Gastroesophageal sphincter (tissue), 4 donors: ENCODE measurements at places on chromosomes 1 and 21.

GRCh38 chr1:22233222-22233621 is 90.3 kb upstream of the WNT4 start:
- ATAC-seq: no peak

DNA sequence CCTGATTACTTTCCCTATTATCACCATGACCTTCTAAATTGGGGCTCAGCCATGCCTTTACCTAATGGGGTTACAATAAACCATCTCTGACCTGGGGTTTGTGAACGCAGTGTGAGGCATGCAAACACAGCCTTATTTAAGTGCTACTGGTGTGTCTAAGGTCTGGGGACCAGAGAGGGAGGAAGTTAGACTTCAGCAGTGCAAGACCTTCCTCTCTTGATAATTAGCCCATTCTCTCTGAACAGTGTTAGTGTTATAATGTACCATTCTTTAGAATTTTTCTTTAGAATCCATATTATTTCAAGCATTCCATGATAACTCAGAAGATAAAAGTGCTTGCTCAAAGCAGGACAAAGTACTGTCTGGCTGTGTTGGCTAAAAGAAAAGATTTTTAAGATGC is 10.5 kb upstream of the LRRC8D start:
- ATAC-seq: no peak

GRCh38 chr1:162172311-162173102 is 103.0 kb downstream of the NOS1AP start:
- no peak for ATAC-seq

DNA sequence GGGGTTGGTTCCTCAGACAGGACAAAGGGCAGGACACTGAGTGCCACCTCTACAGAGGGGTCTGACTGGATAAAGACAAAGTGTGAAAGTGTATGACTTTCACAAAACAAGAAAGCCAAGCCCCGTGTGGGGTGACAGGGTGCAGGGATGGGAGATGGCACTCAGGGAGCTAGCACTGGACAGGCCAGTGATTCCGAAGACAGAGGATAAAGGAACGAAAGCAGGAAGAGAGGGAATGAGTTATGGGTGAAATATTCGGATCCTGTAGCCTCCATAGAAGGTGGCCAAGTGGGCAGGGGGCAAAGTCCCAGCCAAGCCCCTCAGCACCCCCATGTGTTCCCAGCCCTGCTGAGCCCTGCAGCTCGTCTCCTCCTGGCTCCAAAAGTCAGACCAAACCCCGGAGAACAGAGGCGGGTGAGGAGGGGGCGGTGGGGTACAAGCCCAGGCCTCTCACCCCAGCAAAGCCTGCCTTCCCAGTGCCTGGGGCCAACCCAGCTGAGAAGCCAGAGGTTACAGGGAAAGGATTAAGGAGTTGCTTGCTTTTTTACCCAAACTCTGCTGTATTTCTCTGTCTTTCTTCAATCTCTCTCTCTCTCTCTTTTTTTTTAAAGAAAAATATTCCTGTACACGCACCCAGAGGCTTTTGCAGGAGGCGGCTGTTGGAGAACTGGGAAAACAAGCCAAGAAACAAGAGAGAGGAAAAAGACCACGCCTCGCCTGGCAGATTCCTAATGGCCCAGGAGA is 14.0 kb upstream of the WASF2 start:
- peak; percentile 3 for ATAC-seq

- no peak for ATAC-seq
Observed at GRCh38 chr1:223556414-223557129, 108.9 kb downstream of the CAPN8 start.

DNA sequence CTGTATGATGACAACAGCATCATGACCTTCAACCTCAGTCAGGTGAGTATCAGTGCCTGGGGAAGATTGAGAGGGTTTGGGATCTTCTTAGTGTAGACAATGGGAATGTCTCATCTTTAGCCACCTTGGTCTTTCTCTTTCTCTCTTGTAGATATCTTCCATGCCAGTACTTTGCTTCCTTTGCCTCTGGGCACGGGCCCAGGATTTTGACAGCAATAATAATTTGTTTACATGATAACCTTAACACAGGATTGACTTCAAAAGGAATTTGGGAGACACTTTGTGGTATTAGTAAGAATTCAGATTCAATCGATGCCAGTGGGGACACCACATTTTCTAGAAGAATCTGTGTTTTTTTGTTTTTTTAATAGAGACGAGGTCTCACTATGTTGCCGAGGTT is 12.1 kb upstream of the PIGV start:
- no peak for ATAC-seq

- no peak for ATAC-seq
Observed at GRCh38 chr1:84861516-84861915, 31.5 kb downstream of the LPAR3 start.

- ATAC-seq: no peak
Observed at GRCh38 chr1:233361876-233362275, 34.4 kb downstream of the MAP3K21 start.

- ATAC-seq: no peak
Observed at GRCh38 chr1:117796226-117796625, 133.2 kb downstream of the GDAP2 start.

DNA sequence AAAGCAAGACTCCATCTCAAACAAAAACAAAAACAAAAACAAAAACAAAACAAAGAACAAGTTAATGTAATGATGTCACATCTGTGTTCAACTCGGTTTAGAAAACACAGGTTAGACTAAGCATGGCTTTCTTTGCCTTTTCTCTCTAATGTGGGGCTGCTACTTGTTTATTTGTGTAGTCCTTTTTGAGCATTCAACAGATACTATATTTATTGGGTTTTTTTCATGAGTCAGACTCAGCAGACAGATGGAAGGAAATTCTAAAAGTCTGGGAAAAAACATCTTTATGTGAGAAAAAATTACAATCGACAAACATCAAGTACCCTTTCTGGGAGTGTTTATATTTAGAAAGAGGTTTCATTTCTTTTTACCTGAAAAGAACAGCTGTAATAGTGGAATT is 22.3 kb upstream of the OTUD3 start:
- no peak for ATAC-seq

DNA sequence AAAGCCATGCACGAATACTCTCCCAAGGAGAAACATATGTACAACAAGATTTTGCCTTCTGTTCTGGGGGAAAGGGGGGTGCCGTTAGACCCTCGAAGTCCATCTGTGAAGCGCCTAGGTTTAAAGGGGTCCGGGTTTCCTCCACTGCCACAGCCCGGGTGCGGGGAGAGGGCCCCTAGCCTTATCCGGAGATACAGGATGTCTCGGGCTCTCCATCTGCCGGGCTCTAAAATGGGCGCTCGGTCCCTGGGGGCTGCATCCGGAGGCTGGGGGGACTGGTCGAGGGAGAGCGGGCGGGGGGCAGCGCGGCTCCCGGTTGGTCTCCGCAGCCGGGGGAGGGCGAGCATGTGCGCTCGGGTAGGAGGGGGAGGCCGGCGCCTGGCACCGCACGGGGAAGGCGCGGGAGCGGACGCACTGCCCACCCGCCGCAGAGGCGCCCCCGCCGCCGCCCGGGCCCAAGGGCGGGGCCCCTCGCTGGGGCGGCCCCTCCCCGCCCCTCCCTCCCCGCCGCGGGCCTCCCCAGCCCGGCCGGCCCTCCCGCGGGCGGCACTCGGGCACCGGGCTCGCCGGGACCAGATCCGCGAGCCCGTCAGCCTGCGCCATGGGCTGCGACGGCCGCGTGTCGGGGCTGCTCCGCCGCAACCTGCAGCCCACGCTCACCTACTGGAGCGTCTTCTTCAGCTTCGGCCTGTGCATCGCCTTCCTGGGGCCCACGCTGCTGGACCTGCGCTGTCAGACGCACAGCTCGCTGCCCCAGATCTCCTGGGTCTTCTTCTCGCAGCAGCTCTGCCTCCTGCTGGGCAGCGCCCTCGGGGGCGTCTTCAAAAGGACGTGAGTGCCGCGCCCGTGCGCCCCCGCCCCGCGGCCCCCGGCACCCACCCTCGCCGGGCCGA is 63.1 kb downstream of the ELK4 start:
- ATAC-seq: peak; percentile 46

DNA sequence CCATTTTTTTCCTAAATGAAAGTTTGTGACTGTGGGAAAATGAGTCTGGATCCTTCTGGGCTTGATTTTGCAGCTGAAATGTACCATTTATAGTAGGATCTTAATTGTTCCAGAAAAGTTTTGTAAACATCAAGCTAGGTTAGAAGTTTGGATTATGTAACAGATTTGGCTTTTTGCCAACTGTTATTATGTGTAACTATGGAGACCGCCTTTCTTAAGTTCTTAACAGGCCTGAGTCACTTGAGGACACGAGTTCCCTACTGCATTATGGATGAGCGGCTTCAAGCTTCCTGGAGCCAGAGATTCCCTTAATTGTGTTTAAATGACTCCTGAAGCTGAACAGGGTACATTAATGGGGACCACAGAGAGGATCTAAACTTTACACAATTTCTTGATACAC is 22.2 kb downstream of the SLC25A33 start:
- ATAC-seq: peak; percentile 87

GRCh38 chr21:35476621-35477395 is 427.7 kb upstream of the RUNX1 start:
- no peak for ATAC-seq

DNA sequence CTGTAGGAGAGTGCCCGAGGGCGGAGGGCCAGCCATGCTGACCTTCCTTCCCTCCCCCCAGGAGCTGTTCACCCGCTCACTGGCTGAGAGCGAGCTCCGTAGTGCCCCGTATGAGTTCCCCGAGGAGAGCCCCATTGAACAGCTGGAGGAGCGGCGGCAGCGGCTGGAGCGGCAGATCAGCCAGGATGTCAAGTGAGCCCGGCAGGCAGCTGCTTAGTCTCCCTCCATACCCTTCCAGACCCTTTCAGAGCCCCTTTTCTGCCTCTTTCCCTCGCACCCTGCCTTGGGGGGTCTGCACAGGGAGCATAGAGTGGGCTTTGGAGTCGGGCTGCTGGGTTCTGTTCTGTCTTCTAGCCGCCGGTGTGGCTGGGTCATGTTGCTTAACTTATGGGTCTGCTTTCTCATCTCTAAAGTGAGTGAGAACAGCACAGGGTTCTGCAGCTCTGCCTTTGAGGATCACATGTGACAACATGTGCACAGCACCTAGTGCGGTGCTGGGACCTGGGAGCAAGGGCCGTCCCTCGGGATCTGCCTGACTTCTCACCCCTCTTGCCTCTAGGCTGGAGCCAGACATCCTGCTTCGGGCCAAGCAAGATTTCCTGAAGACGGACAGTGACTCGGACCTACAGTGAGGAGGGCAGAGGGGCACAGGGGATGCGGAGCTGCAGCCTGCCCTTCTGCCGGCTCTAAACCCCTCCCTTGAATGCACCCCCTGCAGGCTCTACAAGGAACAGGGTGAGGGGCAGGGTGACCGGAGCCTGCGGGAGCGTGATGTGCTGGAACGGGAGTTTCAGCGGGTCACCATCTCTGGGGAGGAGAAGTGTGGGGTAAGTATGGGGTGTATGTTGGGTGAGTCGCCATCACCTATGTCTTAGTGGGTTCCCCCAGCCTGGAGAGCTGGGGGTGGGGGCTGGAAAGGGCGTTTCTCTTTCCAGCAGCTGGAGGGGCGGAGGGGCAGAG is 6.2 kb downstream of the AMPD2 start:
- ATAC-seq: no peak

GRCh38 chr21:34911360-34911759 is 137.7 kb downstream of the RUNX1 start:
- no peak for ATAC-seq

GRCh38 chr1:97119260-97120158 is 397.9 kb downstream of the PTBP2 start:
- no peak for ATAC-seq

DNA sequence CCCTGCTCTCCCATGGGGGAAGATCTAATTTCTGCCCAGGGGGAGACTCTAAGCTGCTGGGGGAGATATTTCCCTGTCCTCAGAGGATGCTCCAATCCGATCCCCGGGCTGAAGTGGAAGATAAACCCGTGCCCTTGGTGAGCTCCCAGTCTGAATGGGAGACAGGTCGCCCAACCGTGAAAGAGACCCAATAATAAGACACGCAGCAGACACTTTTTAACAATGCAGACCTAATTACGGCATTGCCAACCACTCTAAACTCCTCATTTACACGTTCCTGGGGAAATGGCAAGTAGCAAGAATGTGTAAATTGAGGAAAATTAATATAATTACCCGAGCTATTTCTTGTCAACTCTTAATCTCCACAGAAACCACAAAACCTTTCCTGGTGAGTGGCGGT is 48.7 kb upstream of the ACTL8 start:
- ATAC-seq: no peak

DNA sequence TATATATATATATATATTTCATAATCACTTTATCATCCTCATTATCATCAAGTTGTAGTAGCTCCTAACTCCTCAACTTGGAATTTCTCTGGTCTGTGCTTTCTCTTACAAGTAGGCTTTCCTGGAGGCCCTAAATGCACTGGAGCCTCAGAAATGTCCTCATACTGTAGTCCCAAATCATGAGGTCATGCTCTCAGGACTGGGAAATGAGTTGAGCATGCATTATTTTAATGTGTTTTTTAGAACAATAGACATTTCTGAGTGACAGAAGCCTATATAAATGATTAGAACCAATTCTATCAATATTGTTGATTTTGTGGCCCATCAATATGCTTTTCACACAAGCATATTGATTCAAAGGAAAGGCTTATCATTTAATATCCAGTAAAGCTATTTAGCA is 42.9 kb upstream of the C1orf105 start:
- no peak for ATAC-seq

GRCh38 chr1:181141431-181141910 is 53.0 kb downstream of the IER5 start:
- no peak for ATAC-seq

DNA sequence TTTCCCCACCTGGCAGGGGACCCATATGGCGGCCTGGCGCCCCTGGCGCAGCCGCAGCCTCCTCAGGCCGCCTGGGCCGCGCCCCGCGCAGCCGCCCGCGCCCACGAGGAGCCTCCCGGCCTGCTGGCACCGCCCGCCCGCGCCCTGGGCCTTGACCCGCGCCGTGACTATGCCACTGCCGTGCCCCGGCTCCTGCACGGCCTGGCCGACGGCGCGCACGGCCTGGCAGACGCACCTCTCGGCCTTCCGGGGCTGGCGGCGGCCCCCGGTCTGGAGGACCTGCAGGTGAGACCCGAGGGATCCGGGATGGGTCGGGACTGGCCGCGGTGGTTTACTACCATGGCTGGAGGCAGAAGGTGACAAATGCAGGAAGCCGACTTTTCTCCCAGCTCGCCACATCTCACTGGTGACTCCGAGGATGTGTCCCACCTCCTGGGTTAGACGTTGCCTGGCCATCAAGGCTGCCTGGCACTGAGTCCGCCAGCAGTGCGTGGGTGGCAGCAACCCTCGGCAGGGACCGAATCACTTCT is 1.1 kb downstream of the TFAP2E start:
- ATAC-seq: no peak

- ATAC-seq: peak; percentile 90
Observed at GRCh38 chr1:160124705-160125478, 9.3 kb downstream of the ATP1A2 start.

- peak; percentile 23 for ATAC-seq
Observed at GRCh38 chr1:206693592-206693991, 8.9 kb downstream of the MAPKAPK2 start.

DNA sequence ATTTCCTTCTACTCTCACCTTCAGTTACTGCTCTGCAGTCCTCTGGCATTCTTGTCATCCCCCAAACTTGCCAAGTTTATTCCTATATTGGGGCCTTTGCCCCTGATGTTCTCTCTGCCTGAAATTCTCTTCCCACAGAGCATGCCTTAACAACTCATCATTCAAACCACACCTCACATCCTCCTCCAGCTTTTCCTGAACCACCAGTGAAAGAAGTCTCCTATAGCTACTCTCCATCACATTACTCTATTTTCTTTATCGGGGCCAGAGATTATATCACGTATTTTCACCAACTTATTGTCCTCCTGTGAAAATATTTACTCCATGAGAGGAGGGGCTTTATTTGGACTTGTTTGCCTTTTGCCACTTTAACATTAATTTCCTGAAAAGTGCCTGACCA is 32.1 kb downstream of the EXTL2 start:
- ATAC-seq: no peak
